ENCODE measurements at places on chromosomes 3 and 15.
A peak's percentile ranks its signal among the peaks of the same experiment; 100 is the strongest.

- DNase-seq = no peak
Measured at GRCh38 chr3:14278799-14279625, 100.4 kb downstream of the LSM3 start.

- no peak for DNase-seq
Measured at GRCh38 chr3:12558706-12559105, 1.8 kb downstream of the MKRN2 start.

- DNase-seq = no peak
Measured at GRCh38 chr3:66426135-66426534, 74.7 kb downstream of the LRIG1 start.

- no peak for DNase-seq
Measured at GRCh38 chr15:91704343-91704742, 149.2 kb upstream of the SLCO3A1 start.

DNA sequence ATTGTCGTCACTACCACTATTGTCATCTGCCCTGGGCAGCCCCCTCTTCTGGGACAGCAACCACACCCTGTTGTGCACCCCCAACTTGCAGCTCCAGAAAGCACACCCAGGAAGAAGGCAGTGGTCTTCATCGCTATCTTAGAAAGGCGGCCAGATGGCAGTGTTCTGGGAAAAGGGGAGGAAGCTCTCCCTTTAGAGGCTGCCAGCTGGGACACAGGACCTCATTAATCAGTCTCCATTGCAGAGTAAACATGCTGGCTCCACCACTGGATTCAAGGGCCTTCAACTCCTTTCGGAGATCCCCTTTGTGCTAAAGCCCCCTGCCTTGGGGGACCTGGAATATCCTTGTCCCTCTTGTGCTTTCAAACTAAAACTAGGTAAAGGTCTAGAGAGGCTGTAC is 199.3 kb upstream of the LINGO1 start:
- DNase-seq = no peak

- DNase-seq = peak; percentile 39
Measured at GRCh38 chr15:39171944-39172368, 408.9 kb upstream of the THBS1 start.

DNA sequence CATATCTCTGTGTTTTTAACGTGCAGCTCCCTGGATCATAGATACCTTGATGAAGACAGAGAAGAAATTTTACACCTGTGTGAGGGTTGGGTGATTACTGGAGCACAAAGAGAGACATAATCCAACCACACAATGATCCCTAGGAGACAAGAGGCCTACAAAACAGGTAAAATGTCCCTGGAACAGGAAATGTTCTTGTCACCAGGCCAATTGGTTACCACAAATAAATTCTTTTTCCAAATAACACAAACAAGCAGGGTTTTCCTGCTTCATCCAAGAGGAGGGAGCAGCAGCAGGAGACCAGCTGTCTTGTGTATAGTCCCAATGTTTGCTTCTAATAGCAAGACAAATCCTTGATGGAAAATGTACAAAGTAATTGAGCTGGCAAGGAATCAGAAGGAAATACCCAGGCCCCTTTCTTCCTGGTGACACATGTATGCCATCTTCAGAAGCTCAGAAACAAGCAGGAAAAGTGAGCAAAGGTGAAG is 1.4 kb downstream of the MGLL start:
- DNase-seq = no peak

DNA sequence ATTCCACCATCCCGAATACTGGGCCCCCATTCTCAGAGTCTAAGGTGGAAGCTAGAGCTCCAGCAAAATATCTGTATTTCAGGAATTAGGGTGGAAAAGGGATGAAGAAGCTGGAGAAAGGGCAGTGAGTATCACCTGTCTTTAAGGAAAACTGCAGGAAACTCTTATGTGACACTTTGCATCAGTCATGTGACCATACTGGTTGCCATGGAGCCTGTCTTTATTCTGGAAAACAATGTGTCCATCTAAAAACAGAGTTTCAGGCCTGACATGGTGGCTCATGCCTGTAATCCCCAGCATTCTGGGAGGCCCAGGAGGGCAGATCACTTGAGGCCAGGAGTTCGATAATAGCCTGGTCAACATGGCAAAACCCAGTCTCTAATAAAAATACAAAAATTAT is 52.9 kb upstream of the FSIP1 start:
- DNase-seq = no peak

DNA sequence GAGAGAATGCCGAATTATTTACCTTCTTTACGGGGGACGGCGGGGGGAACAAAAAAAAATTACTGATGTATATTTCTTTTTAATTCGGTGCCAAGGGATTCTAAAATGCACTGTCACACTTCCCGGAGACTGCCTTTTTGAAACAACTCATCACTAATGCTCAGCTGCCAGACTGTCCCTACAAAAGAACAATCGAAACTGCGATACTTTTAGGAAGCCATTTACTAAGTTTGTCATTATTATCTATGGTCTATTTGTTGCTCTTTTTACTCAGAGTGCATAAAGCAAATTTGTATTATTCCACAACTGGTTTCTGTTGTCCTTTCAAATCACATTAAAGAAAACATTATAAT is 60.8 kb downstream of the TM4SF4 start:
- no peak for DNase-seq

DNA sequence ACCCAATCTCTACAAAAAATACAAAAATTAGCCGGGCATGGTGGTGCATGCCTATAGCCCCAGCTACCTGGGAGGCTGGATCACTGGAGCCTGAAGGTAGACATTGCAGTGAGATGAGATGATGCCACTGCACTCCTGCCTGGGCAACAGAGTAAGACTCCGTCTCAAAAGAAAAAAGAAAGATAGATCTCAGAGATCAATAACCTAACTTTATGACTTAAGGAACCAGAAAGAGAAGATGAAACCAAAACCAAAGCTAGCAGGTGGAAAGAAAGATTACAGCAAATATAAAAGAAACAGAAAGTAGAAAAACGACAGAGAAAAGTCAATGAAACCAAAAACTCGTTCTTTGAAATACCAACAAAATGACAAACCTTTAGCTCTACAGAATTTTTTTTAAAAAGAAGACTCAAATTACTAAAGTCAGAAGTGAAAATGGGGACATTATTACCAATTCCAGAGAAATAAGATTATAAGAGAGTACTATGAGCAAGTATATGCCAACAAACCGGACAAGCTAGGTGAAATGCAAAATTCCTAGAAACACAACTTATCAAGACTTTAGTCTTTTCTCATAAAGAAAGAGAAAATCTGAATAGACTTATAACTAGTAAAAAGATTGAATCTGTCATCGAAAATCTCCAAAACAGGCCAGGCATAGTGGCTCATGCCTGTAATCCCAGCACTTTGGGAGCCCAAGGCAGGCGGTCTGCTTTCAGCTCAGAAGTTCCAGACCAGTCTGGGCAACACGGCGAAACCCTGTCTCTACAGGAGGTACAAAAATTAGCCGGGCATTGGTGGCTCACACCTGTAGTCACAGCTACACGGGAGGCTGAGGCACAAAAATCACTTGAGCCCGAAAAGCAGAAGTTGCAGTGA is 35.0 kb downstream of the ACAP2 start:
- DNase-seq = no peak

GRCh38 chr15:57152666-57153539 is 223.4 kb upstream of the CGNL1 start:
- DNase-seq = no peak

DNA sequence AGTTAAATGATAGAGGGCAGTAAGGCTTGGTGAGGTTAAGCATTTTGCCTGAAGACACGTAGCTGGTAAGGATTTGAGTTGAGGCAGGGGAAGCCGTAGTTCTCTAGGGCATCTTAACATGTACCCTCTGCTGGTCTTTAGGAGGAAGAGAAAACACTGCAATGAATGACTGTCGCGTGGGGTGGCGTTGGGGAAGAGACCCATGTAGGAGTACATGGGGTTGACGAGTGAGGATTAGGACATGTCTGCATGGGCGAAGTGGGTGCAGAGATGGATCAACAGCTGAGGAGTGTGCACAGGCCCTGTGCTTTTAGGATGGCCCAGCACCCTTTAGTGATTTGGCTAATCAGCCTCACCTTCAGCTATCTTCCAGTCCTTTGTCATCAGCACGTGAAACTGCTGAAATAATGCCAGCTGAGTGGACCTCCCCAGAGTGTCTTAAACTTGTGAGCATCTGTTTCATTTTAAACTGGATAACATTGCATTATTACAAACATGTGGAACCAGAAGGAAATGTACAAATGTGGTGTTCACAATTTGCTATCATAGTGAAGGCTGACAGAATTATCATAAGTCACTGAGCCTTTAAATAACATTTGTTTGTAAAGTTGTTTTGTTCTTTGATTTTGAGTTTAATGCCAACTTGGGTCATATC is 15.3 kb downstream of the P2RY14 start:
- no peak for DNase-seq

DNA sequence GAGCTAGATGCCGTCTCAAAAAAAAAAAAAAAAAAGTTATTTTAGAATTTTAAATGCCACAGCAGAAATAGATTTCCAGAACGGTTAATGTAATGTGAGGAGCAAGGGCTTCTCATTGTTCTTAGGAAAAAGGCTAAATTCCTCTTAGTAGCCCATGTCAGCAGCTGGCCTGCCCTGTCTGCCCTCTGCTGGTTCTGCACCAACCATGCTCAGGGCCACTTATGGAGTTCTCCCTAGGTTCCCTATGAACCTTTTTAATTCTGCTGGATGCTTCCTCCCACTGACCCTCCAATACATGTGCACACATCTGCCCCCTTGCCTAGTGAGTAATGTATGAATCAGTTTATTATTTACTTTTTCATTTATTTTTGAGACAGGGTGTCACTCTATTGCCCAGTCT is 32.2 kb upstream of the DPPA4 start:
- DNase-seq = no peak

GRCh38 chr15:97077975-97078374 is 747.5 kb downstream of the NR2F2 start:
- DNase-seq = no peak

DNA sequence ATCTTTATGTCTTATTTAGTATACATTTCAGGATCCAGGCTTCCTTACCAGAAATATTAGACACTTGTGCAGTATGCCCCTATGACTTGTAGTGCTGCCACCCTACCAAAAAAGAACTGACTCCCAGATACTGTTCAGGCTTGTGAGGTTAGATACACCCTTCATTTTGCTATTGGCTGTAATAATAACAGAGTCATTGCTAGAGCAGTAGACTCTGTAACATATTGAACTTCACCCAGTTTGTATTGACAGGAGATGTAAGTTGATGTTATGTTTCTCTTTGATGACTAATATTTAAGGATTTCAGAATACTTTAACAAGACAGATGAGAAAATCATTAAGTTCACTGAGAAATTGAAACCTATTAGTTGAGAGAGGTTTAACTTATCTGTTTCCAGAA is 32.9 kb downstream of the RNF111 start:
- no peak for DNase-seq

GRCh38 chr3:146577662-146578061 is 27.5 kb downstream of the PLSCR5 start:
- DNase-seq = no peak

- no peak for DNase-seq
Measured at GRCh38 chr3:130557336-130558035, 40.5 kb downstream of the COL6A6 start.

DNA sequence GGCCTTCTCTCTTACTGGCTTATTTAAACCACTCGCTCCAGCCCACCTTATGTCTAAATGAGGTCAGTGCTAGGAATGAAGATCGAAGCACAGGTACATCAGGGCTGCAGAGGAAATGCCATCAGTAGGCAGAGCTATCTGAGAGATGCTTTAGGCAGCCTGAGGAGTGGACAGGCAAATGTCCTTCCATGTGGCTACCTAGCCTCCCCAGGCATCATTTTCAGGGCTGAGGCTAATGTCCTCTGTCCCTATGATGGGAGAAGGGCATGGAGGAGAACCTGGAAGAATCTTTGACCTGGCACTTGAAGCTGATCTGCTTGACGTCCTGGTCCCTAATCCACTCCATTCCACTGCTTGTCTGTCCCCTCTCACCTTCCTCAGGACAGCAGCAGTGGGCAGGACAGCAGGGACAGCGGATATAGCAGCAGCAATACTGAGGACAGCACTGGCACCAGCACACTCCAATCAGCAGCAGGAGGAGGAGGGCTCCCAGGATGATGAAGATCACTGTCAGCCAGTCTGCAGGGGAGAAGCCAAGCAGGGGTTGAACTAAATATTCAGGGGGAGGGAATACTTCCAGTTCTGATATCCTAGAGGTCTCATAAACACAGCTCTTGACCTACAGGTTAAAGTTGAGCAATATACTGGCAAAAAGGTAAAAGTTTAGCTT is 21.0 kb downstream of the ILDR1 start:
- no peak for DNase-seq

DNA sequence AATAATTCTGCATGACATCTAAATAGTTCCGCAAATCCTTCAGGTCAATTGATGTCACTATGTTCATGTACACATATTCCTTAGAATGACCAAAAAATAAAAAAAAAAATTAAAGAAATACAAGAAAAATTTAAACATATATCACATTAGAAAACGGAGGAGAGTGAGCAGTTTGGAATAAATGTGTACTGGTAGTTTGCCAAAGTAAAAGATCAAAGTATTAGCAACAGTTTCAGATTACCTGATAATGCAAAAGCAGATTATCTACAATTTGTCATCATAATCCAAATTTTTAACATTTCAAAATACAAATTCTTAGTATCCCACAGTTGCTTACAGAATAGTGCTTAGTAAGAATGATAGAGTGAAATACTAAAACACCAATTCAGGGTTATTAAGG is 1.9 kb downstream of the DLG1 start:
- DNase-seq = no peak

GRCh38 chr3:81549388-81549787 is 212.1 kb downstream of the GBE1 start:
- DNase-seq = no peak

GRCh38 chr3:179036226-179036625 is 35.4 kb downstream of the ZMAT3 start:
- no peak for DNase-seq

GRCh38 chr3:183315739-183316138 is 62.7 kb downstream of the B3GNT5 start:
- DNase-seq = no peak

DNA sequence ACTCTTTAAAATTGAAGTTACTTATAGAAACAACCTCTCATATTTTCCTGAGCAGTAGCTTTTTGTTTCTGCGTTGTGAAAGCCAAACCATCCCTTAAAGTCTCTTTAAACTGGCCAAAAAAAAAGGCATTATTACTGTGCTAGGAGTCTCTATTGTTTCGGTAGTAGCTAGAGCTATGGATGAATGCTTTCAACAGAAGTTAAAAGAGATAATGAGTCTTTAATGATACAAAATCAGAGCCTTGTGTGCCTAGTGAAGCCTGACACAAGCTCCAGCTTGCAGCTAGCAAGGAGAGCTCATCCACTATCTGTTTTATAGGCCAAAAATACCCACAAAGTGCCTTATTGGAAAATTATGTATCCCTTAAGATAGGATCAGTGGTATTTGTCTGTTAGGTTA is 360.4 kb upstream of the CDIN1 start:
- no peak for DNase-seq

- peak; percentile 77 for DNase-seq
Measured at GRCh38 chr3:190566043-190566933, 52.4 kb downstream of the IL1RAP start.

- DNase-seq = no peak
Measured at GRCh38 chr3:101829874-101830273, 19.4 kb upstream of the NFKBIZ start.

- DNase-seq = no peak
Measured at GRCh38 chr3:41018855-41019254, 180.4 kb upstream of the CTNNB1 start.

GRCh38 chr3:37973246-37974054 is 17.1 kb upstream of the VILL start:
- DNase-seq = no peak

Data from activated naive CD8-positive, alpha-beta T cell treated with anti-CD3 and anti-CD28 coated beads, Interleukin-2, amount 50 U/mL, for 24 hours (primary cell).